Inflammatory macrophage (primary cell): ENCODE measurements at places on chromosomes 4 and X.

DNA sequence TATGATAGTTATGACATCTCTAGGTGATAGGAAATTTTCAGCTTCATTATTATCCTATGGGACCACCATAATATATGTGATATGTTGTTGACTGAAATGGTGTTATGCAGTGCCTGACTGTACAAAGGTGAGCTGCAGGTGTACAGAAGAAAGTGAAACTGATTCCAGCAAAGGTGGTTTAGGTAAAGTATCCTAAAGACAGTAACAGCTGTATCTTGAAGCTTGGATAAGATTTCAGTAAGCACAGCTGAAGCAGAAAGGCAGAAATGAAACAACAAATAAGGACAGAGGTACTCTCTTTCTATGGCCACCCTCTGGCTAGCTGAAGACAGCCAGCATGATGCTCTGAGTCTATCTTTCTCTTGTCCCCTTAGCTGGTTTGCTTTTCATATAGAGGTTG is 30.0 kb upstream of the PGK1 start:
- DNase-seq: no peak

DNA sequence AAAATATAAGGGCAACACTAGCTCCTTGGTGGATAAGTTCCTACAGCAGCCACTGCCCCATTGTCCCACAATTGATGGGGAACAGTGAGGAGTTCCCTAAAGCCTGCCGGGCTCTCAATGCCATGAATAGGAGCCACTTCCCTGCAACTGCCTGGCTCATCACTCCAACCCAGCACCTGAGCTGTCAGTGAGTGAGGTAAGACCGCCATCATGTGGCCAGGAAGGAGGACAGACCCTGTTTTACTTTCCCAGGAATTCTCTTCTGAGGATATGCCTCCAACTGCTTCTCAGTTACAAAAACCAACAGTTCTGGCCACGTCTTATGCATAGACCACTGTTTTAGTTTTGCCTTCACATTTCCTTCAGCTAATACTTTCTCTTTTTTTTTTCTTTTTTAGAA is 45.5 kb downstream of the SRPX start:
- no peak for DNase-seq

DNA sequence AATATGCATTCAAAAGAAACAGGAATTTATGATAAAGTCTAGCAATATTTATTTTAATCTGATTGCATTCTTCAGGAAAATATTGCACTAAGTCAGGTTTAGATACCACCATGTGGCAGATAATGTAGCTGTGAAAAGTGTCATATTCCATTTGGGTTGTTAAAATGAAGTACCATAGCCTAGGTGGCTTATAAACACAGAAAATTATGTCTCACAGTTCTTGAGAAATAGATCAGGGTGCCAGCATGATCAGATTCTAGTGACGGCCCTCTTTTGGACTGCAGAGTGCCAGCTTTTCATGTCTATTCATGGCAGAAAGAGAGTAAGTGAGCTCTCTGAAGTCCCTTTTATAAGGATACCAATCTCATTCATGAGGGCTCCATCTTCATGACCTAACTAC is 5.6 kb upstream of the ADGRL3 start:
- no peak for DNase-seq

DNA sequence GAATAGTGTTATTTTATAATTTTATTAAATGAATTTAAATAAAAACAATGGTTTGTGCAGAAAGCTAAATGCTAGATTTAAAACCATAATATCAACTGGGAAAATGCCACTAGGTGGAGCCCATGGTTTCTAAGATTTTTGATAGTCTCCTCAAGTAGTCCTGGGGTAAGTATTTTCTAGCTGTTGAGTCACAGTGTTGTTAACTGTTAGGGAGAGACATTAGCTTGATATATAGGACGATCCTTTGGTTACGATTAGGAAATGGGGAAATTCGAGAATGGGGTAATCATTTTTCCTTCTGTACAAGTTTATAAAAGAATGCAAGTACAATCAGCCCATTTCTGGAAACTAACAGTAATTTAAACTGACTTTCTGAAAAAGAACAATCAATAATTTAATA is 378.4 kb downstream of the ANKRD50 start:
- DNase-seq: peak; percentile 52

DNA sequence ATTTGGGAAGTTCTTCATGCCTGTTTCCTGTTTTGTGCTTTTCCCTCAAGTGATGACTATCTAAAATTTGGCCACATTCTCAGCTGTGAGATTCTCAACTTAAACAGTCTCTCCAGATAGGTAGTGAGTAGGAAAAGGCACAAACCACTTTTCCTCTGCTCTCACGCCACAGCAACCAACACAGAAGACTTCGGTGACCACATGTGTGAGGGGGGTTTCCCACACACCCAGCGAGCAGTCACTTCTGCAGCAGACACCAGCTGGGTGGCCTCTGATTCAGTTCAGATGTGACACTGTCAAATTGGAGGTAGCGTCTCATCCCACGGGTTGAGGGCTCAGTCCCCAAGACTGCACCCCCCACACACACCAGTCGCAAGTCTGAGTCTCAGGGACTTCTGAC is 25.1 kb upstream of the CLDN34 start:
- DNase-seq: peak; percentile 9

- no peak for DNase-seq
Measured at GRCh38 chr4:76585897-76586360, 150.9 kb downstream of the SHROOM3 start.

- no peak for DNase-seq
Measured at GRCh38 chr4:38442073-38442788, 221.8 kb upstream of the KLF3 start.

- no peak for DNase-seq
Measured at GRCh38 chr4:74190332-74190731, 32.4 kb downstream of the MTHFD2L start.

- peak; percentile 24 for DNase-seq
Measured at GRCh38 chrX:154505734-154506133, 10.3 kb downstream of the FAM3A start.

DNA sequence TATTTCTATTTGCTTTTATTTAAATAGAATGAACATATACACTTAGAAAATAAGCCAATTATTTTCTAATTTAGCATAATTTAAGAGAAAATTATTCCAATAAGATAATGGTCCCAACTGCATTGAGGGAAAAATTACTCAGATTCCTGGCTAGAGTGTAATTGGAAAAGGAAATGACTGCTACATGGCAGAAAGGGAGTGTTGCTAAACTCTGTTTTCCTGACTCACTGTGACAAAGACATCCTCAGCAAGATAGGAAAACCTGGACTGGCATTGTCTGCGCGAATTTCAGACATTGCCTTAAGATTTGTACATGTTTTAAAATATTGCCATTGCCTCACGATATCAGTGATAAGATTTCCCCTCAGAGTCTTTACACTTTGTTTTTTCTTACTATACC is 8.2 kb downstream of the TNIP3 start:
- peak; percentile 77 for DNase-seq

DNA sequence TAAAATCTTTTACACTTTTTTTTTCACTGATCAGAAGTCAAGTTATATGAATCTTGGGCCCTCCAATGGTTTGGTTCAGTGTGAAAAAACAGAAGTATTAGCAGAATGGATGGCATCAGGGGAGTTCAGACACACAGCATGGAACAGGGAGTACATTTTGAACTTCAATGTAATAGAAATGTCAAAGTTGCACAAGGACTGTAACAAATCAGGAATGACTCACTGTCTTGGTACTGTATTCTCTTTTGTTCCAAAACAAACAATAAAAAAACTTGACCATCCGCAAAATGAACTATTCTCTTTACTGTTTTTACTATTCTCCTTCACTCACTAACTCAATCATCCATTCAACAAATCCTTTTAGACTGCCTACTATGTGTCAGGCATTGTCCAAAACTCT is 401.0 kb downstream of the FSTL5 start:
- no peak for DNase-seq

DNA sequence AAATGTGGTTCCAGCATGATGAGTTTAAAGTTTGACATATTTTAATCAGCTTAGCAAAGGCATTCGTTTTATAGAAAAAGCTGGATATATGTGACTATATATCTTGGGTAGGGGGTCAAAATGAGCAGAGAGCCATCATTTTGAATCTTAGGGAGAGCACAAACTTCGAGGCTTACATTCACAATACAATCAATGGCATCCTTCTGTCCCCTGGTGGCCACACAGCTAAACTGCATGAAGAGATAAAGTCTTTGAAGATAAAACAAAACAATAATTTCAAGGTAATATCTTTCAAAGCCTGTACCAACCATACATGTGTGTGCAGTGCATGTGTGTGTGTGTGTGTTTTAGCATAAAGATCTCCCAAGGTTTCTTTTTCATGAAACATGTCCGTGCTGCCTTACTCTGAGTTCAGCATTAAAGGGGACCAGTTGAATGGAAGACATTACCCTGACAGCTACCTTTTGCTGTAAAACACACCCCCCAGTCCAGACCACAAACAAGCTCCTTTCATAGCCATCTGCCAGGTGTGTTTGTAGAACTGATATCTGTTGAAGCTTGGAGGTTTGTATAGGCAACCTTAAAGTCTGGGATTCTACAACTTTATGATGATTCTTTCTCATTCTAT is 22.0 kb downstream of the DYNLT3 start:
- peak; percentile 43 for DNase-seq

GRCh38 chr4:110165382-110166286 is 32.8 kb downstream of the ELOVL6 start:
- DNase-seq: peak; percentile 44

DNA sequence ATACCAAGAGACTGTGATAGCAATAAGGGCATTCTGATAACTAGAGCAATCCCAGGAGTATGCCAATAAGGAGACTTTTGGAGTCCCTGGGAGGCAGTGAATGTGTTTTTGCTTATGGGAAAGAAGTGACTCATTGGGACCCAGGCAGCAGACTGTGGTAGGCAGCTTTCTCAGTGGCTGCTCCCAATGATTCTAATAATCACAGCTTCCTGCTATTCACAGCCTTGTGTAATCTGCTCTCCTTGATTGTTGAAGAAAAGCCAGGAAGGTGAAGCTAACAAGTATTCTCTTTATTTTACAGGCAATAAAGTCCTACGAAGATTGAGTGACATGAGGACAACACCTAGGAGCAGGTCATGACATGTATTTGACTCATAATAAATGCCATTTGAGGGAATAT is 70.3 kb upstream of the DDX60 start:
- no peak for DNase-seq

DNA sequence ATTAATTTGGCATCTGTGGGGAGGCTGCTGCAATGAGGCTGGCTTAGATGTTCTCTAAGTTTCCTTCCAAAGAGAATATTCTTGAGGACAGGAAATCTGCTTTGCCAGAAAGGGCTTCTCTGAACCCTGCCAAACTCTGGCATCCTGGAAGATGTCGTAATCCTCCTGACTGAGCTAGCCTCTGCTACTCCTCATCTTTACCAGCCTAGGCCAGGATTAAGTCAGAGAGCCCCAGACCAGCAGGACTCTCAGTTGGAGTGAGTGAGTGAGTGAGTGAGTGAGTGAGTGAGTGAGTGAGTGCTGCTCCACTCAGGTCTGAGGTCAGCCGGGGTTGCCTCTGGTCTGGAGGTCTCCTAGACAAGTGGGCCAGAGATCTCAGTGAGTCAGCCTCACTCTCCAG is 104.9 kb upstream of the SOD3 start:
- DNase-seq: no peak

DNA sequence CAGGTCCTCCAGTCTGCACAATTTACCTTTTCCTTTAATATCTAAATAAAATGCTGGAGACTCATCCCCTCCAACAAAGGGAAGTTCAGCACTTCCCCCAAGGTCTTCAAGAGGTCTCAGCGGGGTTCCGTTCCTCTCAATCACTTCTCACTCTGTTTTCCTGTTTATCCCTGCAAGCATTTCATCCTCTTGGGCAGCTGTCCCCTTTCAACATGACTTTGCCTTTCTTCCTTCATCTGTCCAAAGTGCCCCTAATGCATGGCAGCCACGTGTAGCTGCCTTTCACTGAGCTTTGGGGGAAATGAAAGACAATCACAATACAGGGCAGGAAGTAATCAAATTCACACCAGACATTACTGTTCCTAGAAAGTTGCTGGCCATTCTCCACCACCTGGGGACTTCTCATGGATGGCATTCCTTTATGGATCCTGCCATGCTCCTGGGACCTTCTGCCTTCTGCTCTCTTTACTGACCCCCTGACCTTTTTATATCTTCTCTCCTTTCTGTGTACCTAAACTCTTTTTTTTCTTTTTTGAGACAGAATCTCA is 79.7 kb upstream of the USP9X start:
- DNase-seq: peak; percentile 14

DNA sequence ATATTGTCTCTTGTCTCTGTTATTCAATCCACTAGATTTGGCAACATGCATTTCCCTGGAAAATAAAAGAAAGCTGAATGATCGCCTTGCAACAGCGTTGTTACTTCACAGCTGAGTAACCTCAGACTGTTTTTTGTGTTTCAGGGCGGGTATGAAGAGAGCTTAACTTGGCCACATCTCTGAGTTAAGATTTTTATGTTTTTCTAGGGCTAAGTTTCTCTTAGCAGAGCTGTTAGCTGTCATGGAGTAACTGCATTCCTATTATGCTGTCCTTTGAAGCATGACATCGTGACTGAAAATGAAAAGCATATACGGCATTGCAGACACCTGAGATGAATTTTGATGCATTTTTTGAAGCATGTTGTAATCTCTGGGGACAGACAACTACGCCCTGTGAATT is 1798.9 kb downstream of the PCDH7 start:
- no peak for DNase-seq

DNA sequence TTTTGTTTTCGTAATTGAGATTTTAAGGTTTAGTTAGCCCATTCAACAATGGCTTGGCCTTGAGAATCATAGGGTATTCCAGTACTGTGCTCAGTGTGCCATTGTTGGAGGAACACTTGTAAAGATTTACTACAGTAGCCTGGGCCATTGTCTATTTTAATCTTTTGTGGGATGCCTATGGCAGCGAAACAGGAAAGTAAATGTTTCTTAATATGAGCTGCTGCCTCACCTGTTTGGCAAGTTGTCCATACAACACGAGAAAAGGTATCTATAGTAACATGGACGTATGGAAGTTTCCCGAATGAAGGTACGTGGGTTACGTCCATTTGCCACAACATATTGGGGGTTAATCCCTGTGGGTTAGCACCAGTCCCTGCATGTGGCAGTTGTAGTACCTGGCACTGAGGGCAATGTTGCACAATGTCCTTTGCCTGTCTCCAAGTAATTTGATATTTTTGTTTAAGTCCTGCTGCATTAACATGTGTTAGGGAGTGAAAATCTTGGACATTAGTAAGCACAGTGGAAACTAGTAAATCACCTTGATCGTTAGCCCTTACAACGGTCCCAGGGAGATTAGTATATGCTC is 38.6 kb upstream of the AADAT start:
- DNase-seq: no peak
